ENCODE measurements at places on chromosomes 2 and 18.

DNA sequence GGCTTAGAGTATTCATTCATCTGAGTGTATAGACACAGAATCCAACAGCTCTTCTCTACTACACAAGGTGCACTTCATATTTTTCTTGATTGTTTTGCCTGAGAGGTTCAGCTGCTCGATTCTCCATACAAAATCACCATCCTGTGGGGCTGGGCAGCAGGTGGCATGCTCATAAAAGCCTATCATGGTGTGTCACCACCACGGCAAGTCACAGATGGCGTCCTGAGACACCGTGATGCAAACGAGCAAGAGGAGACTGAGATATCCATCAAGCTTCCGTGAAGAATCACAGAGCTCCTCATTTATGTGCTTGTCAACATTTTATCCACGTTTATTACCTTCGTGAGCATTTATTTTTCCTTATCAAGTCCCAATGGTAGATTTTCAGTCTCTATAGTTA lies 22.4 kb upstream of the NRP2 start:
- no peak for DNase-seq

GRCh38 chr2:150280231-150280630 lies 207.2 kb downstream of the RND3 start:
- DNase-seq, result no peak

DNA sequence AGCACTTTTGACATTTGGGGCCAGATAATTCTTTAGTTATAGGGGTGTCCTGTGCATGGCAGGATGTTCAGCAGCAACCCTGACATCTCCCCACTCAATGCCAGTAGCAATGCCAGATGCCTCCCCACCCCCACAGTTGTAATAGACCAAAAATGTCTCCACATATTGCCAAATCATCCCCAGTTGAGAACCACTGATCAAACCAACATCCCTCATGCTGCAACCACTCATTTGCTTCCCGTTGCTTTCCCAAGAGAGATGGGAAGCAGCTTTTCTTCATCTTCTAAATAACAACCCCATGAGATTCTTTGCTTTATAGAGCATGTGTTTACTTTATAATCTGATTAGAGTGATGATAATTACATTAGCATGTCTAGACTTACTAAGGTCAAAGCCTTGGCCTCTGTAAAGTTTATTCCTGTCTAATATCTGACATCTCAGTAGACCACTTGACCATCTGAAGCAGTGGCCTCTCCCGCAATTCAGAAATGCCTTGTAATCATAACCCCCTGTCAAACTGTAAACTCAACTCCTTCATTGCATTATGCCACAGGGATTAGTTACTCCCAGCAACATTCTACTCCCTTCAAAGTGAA lies 28.7 kb upstream of the C1D start:
- no peak for DNase-seq

GRCh38 chr2:35220461-35220860 lies 1135.1 kb upstream of the CRIM1 start:
- no peak for DNase-seq

DNA sequence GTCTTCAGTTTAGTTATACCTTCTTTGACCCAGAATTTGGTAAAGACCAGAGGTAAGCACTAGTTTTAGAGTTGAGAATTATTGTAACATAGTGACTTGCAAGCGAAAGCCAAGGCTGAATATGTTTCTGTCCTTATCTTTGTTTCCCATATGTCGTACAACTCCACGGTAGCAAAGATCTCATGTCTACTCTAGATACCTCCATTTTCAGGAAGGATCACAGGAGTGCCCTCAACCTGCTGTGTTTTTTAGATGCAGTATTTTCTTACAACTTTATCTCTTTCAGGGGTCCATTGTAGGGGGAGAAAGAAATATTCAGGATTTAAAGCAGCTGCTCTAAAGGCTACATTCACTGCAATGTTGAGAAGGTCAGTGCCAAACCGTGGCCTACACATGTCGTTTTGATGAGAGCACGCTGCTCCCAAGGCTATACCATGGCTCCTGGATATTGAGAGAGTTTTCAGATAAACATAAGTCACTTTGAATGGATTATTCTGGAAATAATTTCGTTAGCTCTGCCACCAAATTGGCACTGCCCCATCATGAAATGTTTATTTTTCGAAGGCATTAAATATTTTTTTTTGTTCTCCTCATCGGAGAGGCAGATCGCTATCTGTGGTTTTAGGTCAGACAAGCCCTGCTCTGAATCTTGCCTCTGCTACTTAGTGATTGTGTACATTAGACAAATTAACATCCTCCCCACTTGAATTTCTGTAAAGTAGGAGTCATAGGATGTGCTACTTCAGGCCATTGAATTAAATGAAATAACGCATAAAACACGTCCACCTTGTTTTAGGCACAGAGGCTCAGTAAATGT lies 2.1 kb downstream of the RHBDD1 start:
- DNase-seq, result no peak

Data from activated naive CD4-positive, alpha-beta T cell (primary cell).